ENCODE measurements at places on chromosomes 5 and 9. TPM values are rescaled to one million over a fixed set of nuclear protein-coding genes. Genes with fewer than 3 reads are reported as not detected.

DNA sequence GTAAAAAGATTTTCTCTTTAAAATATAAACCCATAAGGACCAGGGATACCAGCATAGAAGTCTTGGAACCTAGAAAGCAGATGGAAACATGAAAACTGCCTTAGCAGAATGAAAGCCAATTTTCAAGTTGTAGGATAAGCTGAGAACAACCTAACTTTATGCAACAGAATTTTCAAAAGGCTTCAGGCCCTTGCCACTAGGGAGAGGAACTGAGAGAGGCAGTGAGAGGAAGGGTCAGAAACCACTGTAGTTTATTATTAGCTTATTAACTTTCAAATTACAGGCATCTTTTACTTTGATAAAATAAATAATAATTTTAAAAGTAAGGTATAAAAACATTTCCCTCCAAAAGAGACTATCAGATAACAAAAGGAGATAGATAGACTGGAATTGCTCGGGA lies 33.4 kb downstream of the FAM81B start:
- no peaks in the 10 kb centered on the region for H3K36me3 ChIP-seq
- no peak for DNase-seq
- H3K27ac ChIP-seq, result no peak overlapping the region

GRCh38 chr9:101877439-101877838 lies 139.0 kb upstream of the GRIN3A start:
- no peak for DNase-seq
- H3K4me1 ChIP-seq, result no peaks in the 10 kb centered on the region
- H3K27ac ChIP-seq, result no peak overlapping the region
- no peaks in the 10 kb centered on the region for H3K27me3 ChIP-seq
- H3K36me3 ChIP-seq, result no peaks in the 10 kb centered on the region
- no peak overlapping the region for H3K4me3 ChIP-seq

GRCh38 chr5:172949426-172949825 lies 9.8 kb upstream of the RPL26L1 start:
- no peak overlapping the region for H3K4me3 ChIP-seq
- H3K4me1 ChIP-seq, result no peaks in the 10 kb centered on the region
- H3K27ac ChIP-seq, result no peak overlapping the region
- H3K36me3 ChIP-seq, result no peaks in the 10 kb centered on the region

DNA sequence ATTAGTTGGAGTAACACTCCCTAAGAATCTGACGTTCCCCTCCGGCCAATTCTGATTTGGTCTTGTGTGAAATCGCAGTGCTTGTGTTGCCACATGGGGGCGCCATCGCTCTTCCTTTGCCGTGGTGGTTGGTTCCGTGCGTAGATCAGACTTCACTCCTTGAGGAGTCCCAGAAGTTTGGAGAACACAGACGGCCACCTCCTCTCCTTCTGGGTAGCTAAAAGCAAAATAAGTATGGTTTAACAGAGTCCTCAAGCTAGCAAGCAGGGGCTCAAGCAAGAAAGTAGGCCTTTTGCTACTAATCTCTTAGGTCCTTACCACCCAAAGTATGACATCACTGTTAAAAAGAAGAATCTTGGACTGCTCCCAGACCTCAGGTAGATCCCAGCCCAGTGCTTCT lies 59.5 kb downstream of the HSPA4 start:
- H3K27me3 ChIP-seq, result no peaks in the 10 kb centered on the region
- H3K36me3 ChIP-seq, result no peaks in the 10 kb centered on the region
- no peak overlapping the region for H3K27ac ChIP-seq
- no peaks in the 10 kb centered on the region for H3K4me1 ChIP-seq

DNA sequence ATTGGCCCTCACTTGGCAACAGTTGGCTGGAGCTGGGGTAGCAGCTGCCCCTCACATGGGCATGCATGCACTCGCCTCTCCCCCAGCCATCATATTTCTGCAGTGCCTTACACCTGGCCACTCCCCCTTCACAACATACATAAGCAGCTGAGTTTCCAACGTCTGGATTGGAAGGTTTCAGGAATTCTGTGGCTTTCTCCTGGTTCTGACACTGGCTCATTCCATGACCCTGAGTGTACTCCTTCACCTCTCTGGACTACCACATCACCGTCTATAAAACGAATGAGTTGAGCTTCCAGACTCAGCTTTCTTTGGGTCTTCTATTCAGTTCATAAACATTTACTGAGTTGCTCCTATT lies 84.3 kb downstream of the GALNT10 start:
- H3K4me3 ChIP-seq, result no peak overlapping the region
- DNase-seq, result no peak
- peaks cover 32% of the 10 kb centered on the region for H3K4me1 ChIP-seq
- no peaks in the 10 kb centered on the region for H3K27me3 ChIP-seq
- H3K36me3 ChIP-seq, result no peaks in the 10 kb centered on the region

- no peaks in the 10 kb centered on the region for H3K27me3 ChIP-seq
- H3K4me1 ChIP-seq, result no peaks in the 10 kb centered on the region
- H3K27ac ChIP-seq, result no peak overlapping the region
- H3K36me3 ChIP-seq, result no peaks in the 10 kb centered on the region
These were observed 8.9 kb downstream of the SPEF2 start for GRCh38 chr5:35626553-35626952.

GRCh38 chr9:93190133-93190525 lies 6.2 kb downstream of the WNK2 start:
- no peaks in the 10 kb centered on the region for H3K4me1 ChIP-seq
- no peak overlapping the region for H3K4me3 ChIP-seq
- no peak overlapping the region for H3K27ac ChIP-seq

DNA sequence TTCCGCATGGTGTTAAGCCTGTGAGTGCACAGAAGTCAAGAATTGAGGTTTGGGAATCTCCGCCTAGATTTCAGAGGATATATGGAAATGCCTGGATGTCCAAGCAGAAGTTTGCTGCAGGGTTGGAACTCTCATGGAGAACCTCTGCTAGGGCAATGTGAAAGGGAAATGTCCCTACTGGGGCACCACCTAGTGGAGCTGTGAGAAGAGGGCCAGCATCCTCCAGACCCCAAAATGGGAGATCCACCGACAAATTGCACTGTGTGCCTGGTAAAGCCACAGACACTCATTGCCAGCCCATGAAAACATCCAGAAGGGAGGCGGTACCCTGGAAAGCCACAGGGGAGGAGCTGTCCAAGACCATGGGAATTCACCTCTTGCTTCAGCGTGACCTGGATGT lies 3.6 kb upstream of the SAXO1 start:
- no peaks in the 10 kb centered on the region for H3K36me3 ChIP-seq
- H3K27me3 ChIP-seq, result no peaks in the 10 kb centered on the region
- H3K4me1 ChIP-seq, result no peaks in the 10 kb centered on the region
- H3K27ac ChIP-seq, result no peak overlapping the region

DNA sequence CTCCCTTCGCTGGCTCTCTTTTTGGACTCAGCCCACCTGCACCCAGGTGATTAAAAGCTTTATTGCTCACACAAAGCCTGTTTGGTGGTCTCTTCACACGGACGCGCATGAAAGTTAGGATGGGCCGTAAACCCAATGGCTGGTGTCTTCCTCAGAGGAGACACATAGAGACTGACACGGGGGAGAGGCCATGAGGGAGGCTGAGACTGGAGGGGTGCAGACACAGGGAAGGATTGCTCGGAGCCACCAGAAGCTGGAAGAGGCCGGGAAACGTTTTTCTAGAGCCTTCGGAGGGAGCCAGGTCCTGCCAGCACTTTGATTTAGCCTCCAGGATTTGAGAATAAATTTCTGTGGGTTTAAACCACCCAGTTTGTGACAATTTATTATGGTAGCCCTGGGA lies 274.9 kb downstream of the AGTPBP1 start:
- no peaks in the 10 kb centered on the region for H3K36me3 ChIP-seq
- no peak for DNase-seq
- no peaks in the 10 kb centered on the region for H3K27me3 ChIP-seq
- no peaks in the 10 kb centered on the region for H3K4me1 ChIP-seq
- H3K27ac ChIP-seq, result no peak overlapping the region
- no peak overlapping the region for H3K4me3 ChIP-seq

- no peak overlapping the region for H3K4me3 ChIP-seq
- H3K27me3 ChIP-seq, result peaks cover 4% of the 10 kb centered on the region
- H3K4me1 ChIP-seq, result no peaks in the 10 kb centered on the region
- DNase-seq, result no peak
- no peak overlapping the region for H3K27ac ChIP-seq
- H3K36me3 ChIP-seq, result no peaks in the 10 kb centered on the region
These were observed 42.1 kb upstream of the SLC6A19 start for GRCh38 chr5:1159341-1159675.

GRCh38 chr5:79954620-79955019 lies 36.4 kb downstream of the MTX3 start:
- H3K4me1 ChIP-seq, result no peaks in the 10 kb centered on the region
- no peaks in the 10 kb centered on the region for H3K27me3 ChIP-seq
- H3K36me3 ChIP-seq, result no peaks in the 10 kb centered on the region
- DNase-seq, result no peak

GRCh38 chr5:137696481-137696880 lies 39.4 kb downstream of the KLHL3 start:
- H3K4me1 ChIP-seq, result peaks cover 3% of the 10 kb centered on the region
- no peaks in the 10 kb centered on the region for H3K27me3 ChIP-seq
- no peak overlapping the region for H3K27ac ChIP-seq
- H3K4me3 ChIP-seq, result no peak overlapping the region
- no peaks in the 10 kb centered on the region for H3K36me3 ChIP-seq

DNA sequence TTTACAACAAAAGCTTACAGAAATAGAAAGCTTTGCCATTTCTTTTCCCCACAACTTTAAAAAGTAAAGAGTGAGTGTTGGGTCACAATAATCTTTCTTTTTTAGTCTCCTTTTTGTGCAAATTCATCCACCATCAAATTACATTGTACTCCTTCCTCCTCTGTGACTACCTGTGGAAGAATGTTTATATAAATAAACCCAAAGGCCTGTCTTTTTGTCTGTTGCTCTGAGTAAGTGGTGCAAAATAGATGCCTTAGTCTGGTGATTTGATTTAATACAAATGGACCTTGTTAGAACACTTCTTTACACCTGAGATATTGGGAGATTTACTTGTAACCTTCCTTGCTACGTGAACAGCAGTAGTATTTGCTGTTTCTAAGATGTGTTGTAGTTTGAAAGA lies 53.5 kb upstream of the TAF11L2 start:
- H3K36me3 ChIP-seq, result no peaks in the 10 kb centered on the region
- no peak overlapping the region for H3K27ac ChIP-seq
- H3K4me1 ChIP-seq, result no peaks in the 10 kb centered on the region
- no peaks in the 10 kb centered on the region for H3K27me3 ChIP-seq

GRCh38 chr5:10607666-10608073 lies 43.8 kb downstream of the ANKRD33B start:
- H3K36me3 ChIP-seq, result no peaks in the 10 kb centered on the region
- DNase-seq, result peak; percentile 38
- no peak overlapping the region for H3K4me3 ChIP-seq

DNA sequence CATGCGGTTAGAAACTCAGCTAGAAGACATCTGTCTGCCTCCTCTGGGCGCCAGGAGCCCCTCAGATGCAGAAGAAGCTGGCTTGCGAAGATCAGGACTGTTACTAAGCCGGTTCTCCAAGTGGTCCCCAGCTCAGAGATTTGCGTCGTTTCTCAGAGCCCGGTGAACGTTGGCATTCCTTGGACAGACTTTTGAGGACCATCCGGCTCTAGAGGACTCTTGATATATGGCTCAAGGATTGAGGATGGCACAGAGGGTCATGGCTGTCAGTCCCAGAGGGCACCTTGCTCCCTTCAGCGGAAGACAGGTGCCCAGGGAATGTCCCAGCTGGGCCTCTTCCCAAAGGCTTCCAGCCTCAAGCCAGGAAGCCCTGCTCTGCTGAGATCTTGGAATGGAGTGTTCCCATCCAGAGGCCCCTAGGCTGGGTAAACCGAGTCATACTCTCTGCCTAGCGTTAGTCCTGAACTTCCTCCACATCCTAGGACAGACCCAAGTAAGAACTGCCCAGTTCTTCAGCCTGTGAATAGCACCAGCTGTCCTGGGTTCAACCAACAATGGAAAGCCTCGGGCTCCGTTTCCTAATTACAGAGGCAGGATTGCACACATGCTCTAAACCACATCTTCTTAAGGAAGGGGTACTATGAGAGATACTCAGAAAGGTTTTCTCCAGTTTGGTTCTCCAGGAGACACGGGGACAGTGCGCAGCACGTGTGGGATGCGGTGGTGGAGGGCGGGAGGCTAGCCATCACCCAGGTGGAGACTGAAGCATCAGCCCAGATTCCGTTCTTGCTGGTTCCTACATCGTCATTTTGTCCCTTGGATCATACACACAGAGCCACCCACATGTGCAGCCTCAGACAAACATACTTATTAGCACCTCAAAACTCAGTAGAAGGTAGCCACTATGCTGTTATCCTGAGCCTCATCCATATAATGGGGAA lies 51.4 kb downstream of the ZNF354C start:
- H3K4me3 ChIP-seq, result no peak overlapping the region
- no peak for DNase-seq
- no peaks in the 10 kb centered on the region for H3K4me1 ChIP-seq
- no peaks in the 10 kb centered on the region for H3K27me3 ChIP-seq

GRCh38 chr9:123614306-123615263 lies 258.6 kb downstream of the CRB2 start:
- no peak overlapping the region for H3K4me3 ChIP-seq
- H3K4me1 ChIP-seq, result no peaks in the 10 kb centered on the region
- no peak for DNase-seq
- H3K27ac ChIP-seq, result no peak overlapping the region
- H3K36me3 ChIP-seq, result no peaks in the 10 kb centered on the region
- H3K27me3 ChIP-seq, result no peaks in the 10 kb centered on the region

DNA sequence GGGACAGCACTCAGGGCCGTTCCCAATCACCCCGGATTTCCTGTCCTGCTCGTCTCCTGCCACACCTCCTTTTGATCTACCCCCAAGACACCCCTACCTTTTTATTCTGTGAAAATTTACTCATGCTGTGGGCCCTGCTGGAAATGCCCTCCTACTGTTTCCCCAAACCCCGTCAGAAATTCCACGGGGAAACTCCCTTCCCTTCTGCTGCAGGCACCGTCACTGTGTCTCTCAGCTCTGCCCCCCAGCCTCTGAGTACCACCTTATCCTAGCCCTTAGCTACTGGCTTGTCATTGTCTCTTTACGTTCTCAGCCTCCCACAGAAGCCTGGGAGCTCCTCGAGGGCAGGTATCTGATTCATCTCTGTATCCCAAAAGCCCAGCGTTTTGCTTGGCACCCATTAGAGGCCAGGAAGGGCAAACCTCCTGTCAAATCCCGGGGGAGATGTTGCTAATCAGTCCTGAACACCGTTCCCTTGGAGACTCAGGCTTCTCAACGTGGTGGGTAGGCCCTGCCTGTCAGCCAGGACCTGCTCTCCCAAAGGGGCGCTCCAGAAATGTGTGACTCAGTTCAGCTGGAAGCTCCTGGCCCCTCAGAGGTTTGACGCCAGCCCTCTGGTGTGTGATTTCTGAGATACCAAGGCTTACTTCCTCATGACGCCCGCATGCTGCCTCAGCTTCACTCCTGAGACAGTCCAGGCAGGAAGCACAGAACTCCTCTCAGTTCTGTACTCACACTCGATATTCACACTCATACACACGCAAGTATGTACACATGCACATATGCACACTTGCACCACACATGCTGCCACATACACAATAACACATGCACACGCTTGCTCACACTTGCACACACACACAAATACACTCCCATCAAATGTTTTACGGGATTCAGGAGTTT lies 50.7 kb upstream of the GRHPR start:
- H3K27me3 ChIP-seq, result no peaks in the 10 kb centered on the region
- H3K4me1 ChIP-seq, result no peaks in the 10 kb centered on the region
- H3K4me3 ChIP-seq, result no peak overlapping the region
- H3K36me3 ChIP-seq, result no peaks in the 10 kb centered on the region
- no peak overlapping the region for H3K27ac ChIP-seq
- DNase-seq, result no peak

ENTREP1 gene
- 28.2 TPM for total RNA-seq

ENTPD2 gene
- total RNA-seq, result 1.0 TPM

SPINK4 gene
- not detected for total RNA-seq

IL6ST gene
- total RNA-seq, result 186 TPM

PHYHD1 gene
- 53.3 TPM for total RNA-seq

AK1 gene
- 161 TPM for total RNA-seq

NME5 gene
- 9.0 TPM for total RNA-seq

TCOF1 gene
- total RNA-seq, result 32.4 TPM

DOLK gene
- total RNA-seq, result 12.6 TPM

GFI1B gene
- total RNA-seq, result not detected

Data from ovary (tissue), 10 donors.